ENCODE measurements at places on chromosomes 11 and 22.
A peak's percentile ranks its signal among the peaks of the same experiment; 100 is the strongest.

DNA sequence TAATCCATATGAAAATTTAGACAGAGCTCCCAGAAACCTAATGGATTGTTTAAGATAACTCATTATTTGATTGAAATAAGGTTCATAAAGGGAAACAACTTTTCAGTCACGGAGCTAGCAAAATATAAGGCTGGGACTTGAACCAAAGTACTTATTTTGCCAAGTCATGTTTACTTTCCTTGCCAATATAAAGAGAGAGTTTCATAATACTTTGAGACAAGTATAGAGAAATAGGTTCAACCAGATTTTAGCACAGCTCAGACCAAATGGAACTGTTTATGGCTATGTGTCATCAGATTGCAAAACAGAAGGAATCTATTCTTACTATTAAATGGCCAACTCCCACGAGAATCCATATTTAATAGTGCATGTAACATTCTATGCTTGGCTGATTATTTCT lies 1517.5 kb upstream of the TENM4 start:
- DNase-seq, result no peak

DNA sequence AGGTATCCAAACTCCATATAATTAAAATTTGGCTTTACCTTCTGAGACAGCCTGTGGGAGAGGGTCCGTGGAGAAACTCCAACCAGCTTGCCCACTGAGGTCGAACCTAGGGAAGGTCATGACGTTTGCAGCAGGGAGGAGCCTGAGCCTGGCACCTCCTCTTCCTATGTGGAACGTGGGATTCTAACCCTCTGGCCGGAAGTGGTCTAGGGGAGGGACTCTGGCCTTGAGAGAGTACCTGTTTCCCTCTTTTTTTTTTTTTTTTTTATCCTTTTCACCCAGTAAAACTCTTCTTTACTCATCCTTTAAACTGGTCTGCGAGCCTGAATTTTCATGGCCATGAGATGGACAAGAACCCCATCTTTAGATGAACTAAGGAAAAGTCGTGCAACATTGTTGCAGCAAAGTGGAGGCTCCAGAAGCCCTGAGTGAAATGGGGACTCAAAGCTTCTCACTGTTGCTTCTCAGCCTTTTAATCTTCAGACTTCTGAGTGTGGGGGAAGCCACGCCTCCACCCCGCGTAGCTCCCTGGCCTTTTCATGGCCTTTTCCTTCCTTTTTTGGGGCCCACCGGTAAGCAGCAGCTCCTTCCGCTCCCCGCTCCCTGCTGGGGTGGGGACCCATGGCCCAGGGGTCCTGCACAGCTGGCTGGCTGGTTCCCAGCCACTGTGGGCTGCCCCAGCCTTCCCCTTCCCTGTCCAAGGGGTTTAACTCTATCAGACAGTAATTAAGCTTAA lies 1359.9 kb downstream of the LRRC4C start:
- DNase-seq, result no peak

GRCh38 chr11:103880968-103881367 lies 155.5 kb upstream of the DDI1 start:
- DNase-seq, result no peak

DNA sequence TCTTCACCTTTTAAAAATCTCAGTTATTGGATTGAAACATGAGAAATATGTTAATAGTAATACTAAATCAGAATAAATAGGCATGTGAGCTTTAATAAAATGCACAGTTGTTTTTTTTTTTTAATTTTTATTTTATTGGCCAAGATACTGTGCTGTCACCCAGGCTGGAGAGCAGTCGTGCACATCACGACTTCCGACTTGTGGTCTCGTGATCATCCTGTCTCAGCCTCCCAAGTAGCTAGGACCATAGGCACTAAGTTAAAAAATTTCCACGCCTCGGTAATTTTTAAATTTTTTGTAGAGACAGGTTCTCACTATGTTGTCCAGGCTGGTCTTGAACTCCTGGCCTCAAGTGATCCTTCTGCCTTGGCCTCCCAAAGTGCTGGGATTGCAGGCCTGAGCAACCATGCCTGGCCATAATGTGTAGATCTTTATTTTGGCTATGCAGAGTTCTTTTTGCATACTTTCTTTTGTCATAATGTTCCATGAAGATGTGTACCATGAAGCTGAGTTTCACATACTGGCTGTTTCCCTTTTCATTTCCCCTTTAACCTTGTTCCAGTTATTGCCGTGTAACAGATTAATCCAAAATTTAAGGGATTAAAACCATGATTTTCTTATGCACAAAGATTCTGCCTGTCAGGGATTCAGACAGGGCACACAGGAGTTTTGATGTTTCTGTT lies 16.0 kb downstream of the CAPRIN1 start:
- DNase-seq, result no peak

- DNase-seq, result no peak
Observed at GRCh38 chr11:65606876-65607613, 7.0 kb downstream of the MAP3K11 start.

- DNase-seq, result no peak
Observed at GRCh38 chr22:50068096-50068495, 10.0 kb upstream of the TTLL8 start.

DNA sequence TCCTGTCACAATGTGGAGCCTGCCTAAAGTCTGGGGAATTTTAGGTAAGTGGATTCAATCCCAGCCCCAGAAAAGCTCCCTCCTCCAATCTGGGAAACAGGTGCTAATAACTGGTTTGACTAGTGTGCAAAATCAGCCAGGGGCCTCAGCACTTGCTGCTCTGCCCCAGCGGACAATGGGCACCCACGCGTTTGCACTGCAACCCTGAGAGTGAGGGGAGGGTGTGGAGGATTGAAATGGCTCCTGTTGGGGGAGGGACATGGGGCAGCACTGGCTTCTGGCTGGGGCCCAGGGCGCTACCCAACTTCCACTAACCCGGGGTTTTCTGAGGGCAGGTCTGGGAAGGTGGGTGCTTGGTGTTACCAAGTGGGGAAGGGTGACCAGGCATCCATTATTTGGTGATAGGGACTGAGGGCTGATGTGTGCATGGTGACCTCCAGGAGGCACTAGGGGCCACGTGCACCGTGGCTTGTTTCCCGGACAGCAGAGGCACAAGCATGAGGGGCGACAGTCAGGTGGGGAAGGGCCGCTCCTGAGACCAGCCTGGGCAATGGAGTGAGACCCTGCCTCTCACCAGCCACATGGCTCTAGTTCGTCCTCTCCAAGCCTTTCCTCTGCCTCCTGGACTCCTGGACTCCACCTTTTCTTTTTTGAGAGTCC lies 4.3 kb upstream of the PNPLA5 start:
- DNase-seq, result no peak

- no peak for DNase-seq
Observed at GRCh38 chr22:40030758-40031095, 36.0 kb downstream of the FAM83F start.

GRCh38 chr11:67437082-67437808 lies at the start of gene PTPRCAP:
TSS of gene PTPRCAP (minus strand) at chr11:67437682. CDS start at chr11:67437619, 63 bp downstream.
- peak; percentile 51 for DNase-seq

DNA sequence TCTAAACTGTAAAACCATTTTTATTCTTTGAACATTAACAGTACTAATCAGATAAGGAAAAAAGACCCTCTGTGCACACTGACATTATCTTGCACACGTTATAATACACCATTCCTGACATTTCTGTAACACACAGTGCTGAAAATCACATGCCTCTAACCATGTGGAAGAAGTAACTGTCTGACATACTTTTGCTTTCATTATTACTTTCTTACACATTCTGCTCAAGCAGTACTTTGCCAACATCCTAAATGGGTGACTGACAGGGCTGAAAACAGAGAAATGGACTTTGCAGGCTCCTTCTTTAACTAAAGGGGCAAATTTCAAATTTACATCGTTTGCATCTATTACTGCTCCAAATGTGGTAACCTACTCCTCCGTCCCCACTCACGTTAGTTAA lies 22.8 kb upstream of the TP53AIP1 start:
- DNase-seq, result no peak

- DNase-seq, result no peak
Observed at GRCh38 chr22:19902245-19902715, 39.3 kb upstream of the COMT start.

GRCh38 chr11:11845071-11845470 lies 3.3 kb downstream of the USP47 start:
- DNase-seq, result no peak

DNA sequence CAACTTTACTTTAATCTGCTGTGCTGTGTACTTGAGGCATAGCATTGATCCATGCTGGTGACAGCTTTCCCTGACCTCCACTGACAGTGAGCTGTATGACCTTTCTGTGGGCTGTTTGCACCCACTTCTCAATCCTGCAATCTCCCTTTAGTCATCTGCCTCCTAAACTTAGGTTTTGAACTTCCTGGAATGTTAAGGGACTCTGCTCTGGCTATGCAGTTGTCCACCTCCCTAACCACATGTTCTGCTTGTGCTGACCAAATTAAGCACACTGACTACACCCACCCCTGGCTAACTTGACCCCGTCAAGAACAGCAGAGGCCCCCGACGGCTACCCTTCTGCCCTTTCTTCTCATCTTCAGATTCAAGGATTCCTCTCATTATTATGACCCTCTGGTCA lies 89.1 kb upstream of the NTM start:
- DNase-seq, result no peak

DNA sequence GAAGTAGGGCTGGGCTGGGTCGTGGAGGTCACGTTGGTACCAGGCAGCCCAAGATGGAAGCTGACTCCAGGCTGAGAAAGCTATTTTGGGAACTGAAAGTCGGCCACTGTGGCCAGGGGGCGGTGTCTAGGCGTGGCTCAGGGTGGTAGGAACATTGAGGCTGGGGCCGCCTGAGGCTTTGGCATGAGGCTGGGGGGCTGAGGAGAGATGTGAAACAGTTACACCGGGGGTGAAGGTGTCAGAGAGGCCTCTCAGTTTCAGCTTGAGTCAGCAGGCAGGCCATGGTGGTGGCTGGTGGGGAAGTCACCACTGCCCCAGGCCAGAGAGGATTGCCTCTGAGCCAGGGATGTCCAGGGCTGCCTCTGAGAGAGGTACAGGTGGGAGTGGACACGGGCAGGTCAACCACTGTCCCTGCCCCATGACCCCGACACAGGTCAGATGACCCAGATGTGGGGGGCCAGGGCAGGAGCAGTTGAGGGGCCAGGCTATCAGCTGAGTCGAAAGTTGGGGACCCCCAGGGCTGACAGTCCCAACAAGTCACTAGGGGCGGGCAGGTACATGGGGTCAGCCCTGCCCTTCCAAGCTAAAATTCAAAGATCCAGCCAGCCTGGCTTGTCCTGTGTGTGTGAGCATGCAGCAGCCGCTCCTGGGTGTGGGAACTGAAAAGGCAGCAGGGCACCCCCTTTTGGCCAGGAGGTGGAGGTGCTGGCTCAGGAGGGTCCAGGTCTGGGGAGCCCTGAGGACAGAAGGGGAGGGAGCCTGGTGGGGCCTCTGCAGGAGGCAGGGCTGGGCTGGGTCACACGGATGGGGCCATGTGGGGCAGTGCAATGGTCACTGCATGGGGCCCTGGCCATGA lies 7.2 kb downstream of the KCNK7 start:
- peak; percentile 52 for DNase-seq

DNA sequence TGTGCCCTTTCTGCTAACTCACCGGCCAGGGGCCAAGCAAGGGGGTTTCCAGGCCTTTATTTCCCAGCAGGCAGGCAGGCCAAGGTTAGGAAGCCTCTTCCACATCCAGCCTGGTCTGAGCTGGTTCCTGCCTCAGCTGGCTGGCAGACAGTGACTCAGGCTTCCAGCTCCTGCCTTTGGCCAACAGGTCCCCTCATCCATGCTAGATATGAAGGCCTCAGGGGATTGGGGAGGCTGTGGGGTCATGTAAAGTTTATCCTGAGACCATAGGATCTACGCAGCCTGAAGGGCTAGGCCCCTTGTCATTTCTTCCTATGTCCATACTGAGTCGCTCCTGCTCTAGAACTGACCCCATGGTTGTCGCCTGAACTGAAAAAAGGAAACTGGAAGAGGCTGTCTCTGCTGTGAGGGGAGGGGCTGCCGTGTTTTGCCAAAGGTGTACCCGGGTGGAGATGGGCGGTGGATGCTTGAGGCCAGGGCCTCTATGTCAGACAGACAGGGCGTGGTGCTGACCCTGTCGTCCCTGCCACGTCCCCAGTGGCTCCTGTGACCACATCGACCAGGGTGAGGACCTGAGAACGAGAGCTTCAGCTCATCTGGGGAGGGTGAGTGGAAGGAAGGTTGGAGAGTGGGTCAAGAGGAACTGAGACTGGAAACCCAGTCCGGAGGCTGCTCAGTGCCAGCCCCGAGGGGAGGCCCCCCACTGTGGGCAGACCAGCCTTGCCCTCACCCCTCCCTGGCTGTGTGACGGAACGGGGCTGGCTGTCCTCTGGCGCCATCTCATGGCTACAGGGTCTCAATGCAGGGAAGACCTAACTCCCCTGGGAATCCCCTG lies 17.0 kb downstream of the P2RY6 start:
- no peak for DNase-seq

GRCh38 chr11:118975771-118976709 lies 4.5 kb downstream of the FOXR1 start:
- no peak for DNase-seq

DNA sequence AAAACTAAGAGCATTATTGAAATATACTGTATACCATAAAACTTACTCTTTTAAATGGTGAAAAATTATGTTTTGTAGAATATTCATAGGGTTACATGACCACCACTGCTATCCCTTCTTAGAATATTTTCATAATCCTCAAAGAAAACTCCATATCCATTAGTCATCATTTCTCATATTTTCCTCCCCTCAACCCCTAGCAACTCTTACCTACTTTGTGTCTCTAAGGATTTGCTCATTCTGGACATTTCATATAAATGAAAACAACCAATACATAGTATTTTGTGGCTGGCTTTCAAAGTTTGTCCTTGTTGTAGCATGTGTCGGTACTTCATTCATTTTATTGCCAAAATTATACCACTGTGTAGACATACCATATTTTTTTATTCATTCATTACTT lies 863.8 kb downstream of the KCNA4 start:
- DNase-seq, result no peak

GRCh38 chr22:33570110-33570509 lies 350.2 kb downstream of the LARGE1 start:
- no peak for DNase-seq
